ENCODE measurements at places on chromosomes 2 and 18. TPM values are rescaled to one million over a fixed set of nuclear protein-coding genes. Genes with fewer than 3 reads are reported as not detected.

The PLCL1 gene
- total RNA-seq = not detected

The CCDC102B gene
- 0.25 TPM for total RNA-seq

The SLC5A7 gene
- total RNA-seq = not detected

The MTERF4 gene
- total RNA-seq = 25.9 TPM

The C18orf54 gene
- total RNA-seq = 3.5 TPM

The KATNAL2 gene
- total RNA-seq = 0.75 TPM

The MROH2A gene
- total RNA-seq = 0.32 TPM

The SOWAHC gene
- 21.1 TPM for total RNA-seq

All from A549 treated with DMSO at 1 μM for 4 hours (cell line).